Astrocyte of the hippocampus (primary cell): ENCODE measurements at places on chromosomes 6 and 20.

GRCh38 chr20:8005033-8005432 lies 14.5 kb downstream of the TMX4 start:
- no peak for DNase-seq

DNA sequence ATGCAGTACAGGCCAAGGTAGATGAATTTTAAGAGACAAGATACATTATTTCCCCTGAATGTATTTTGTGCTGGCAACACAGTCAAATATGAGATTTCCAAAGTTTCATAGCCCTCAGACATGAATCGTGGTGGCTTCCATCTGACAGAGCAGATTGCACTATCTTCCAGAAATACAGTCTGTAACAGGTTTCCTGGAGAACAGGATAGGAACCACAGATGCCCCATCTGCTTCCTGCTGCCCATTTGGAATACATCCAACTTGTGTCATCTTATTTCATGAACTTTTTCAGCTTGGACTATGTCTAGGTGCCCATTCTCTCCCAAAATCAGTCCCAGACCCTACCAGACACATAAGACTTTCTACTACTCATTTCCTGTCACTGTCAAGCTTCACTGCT lies 426.0 kb downstream of the KIF16B start:
- no peak for DNase-seq

DNA sequence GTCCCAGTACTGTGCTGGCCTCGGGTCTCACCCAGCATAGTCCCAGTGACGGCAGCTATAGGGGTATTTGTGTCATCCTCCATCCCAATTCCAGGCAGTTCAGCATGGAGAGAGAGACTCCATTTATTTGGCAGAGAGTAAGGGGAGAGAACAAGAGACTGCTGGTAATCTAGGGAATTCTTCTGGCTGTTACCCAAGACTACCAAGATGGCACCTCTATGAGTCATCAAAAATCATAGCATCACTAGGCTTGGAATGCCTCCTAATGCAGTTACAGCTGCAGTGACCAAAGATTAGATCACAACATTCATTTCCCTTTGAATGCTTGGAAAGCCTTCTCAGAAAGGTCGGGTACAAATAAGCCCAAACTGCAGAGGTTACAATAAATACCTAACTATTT lies 660.4 kb upstream of the FLRT3 start:
- DNase-seq: peak; percentile 65

- peak; percentile 76 for DNase-seq
Measured at GRCh38 chr20:52104546-52105441, 86.8 kb downstream of the ZFP64 start.

- no peak for DNase-seq
Measured at GRCh38 chr6:129257196-129257595, 374.3 kb downstream of the LAMA2 start.

DNA sequence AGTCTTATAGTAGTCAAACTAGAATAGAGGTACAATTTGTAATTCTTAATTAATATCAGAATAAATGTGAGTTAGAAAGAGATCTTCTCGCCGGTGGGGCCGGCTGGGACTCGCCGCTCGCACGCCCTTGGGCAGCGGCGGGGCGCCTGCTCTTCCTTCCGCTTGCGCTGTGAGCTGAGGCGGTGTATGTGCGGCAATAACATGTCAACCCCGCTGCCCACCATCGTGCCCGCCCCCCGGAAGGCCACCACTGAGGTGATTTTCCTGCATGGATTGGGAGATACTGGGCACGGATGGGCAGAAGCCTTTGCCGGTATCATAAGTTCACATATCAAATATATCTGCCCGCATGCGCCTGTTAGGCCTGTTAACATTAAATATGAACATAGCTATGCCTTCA lies 123.7 kb upstream of the OGFRL1 start:
- DNase-seq: no peak

GRCh38 chr6:37051138-37052026 lies 45.9 kb downstream of the FGD2 start:
- DNase-seq: peak; percentile 91

DNA sequence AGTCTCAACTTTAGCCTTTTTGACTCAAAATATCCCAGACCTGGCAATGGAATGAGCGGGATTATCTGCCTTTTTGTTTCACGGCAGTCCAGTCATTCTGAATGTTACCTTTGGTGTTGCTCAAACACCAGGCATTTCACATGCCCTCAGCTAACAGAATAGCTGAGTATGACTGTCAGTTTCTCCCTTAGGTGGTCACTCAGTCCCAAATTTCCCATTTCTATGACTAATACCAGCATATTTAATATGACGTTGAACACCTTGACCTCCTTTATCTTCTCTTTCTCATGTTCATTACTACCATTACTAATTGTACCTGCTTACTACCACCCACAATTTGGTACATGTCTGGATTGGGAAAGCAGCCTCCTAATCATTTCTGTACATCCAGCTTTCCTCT lies 65.2 kb downstream of the EDN1 start:
- DNase-seq: peak; percentile 37

GRCh38 chr6:39520411-39520810 lies 197.9 kb upstream of the KCNK16 start:
- no peak for DNase-seq

DNA sequence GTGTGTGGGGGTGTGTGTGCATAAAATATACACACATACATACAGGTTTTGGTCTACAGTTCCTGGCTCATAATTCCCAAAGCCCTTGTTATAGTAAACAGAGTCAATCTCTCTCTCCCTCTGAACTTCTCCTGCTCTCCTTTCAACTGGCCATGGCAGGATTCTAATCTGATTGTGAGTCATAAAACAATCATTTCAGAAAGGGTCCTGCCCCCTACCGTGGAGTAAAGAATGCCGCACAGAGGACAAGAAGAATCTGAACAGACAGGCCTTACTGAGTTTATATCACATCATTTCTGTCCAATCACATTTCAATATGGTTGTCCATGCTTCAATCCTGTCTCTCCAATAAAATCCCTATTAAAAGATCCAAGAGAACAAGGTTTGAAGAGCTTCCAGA lies 416.9 kb downstream of the FRK start:
- DNase-seq: peak; percentile 73

DNA sequence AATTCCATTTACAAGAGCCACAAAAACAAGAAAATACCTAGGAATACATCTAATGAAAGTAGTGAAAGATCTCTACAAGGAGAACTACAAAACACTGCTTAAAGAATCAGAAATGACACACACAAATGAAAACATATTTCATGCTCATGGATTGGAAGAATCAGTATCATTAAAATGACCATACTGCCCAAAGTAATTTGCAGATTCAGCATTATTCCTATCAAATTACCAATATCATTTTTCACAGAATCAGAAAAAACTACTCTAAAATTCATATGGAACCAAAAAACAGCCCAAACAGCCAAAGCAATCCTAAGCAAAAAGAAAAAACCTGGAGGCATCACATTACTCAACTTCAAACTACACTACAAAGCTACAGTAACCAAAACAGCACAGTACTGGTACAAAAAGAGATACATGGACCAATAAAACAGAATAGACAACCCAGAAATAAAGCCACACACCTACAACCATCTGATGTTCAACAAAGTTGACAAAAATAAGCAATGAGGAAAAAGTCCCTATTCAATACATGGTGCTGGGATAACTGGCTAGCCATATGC lies 24.3 kb downstream of the REV3L start:
- no peak for DNase-seq

DNA sequence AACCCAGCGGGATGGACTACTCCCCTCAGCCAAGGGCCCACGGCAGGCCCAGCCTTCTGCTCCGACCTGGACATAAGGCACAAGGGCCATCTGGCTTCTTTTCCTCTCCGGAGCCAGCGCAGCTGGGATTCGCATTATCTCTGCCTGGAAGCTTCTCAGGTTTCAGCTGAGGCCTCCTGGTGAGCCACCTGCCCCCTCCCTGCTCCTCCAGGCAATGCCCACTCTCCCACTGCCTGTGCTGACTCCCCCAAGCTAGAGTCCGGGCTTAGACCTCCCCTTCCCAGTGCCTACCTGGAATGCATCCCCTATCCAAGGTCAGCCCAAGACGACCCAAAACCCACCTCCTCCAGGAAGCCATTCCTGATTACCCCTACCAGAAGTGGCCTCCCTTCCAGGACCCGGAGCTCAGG lies 60.7 kb downstream of the EZR start:
- DNase-seq: no peak

DNA sequence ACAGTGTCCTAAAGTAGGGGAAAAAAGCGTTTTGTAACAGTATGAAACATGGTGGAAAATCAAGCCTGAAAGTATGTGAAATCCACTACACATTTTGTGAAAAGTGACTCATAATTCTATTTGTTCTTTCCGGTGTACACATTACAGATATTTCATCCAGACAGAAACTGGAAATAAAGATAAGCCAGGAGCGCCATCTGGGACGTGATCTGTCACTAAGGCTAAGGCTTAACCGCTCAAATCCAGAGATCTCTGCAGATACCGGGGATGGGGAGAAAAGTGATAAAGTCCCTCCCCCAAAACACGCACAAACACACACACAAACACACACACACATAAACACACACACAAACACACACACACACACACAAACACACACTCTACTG lies 26.6 kb upstream of the SRSF6 start:
- no peak for DNase-seq

- DNase-seq: no peak
Measured at GRCh38 chr6:39614393-39614950, 110.7 kb downstream of the KIF6 start.

- DNase-seq: no peak
Measured at GRCh38 chr6:10373642-10374359, 41.1 kb downstream of the TFAP2A start.

- DNase-seq: no peak
Measured at GRCh38 chr6:42010185-42010891, 40.0 kb upstream of the TAF8 start.

GRCh38 chr6:131782764-131783163 lies 25.1 kb upstream of the ENPP1 start:
- DNase-seq: no peak

DNA sequence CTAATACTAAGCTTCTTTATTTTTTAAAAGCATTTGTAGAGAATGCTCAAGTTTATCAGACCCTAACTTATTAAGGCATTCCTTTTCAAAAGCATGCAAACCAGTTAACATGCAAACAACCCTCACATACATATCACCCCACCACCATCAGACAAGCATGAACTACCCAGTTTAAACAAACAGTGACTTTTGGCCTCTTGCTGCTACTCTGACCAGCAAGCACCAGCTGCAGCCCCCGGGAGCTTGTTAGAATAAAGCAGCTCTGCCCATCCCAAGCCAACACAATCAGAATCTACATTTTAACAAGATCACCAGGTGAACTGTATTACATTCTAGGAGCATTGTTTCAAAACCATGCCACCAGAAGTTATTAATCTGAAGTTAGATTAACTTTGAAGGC lies 5.9 kb upstream of the NUP153 start:
- DNase-seq: no peak

DNA sequence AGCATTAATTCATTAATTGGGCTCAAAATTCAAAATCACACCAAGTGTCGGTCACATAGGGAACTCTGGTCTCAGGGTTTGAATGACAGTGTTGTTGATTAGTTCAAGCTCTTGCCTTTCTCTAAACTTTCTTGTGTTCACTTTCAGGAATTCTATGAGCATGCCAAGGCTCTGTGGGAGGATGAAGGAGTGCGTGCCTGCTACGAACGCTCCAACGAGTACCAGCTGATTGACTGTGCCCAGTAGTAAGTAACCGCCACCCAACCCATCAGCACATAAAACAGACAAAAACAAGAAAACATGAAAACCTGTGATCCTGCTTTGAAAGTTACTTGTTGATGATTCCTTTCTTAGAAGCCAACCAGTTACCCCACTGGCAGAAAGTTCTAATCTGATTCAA lies 52.7 kb downstream of the GNAS start:
- DNase-seq: peak; percentile 77

GRCh38 chr20:19502169-19502568 lies 255.9 kb upstream of the RIN2 start:
- no peak for DNase-seq

DNA sequence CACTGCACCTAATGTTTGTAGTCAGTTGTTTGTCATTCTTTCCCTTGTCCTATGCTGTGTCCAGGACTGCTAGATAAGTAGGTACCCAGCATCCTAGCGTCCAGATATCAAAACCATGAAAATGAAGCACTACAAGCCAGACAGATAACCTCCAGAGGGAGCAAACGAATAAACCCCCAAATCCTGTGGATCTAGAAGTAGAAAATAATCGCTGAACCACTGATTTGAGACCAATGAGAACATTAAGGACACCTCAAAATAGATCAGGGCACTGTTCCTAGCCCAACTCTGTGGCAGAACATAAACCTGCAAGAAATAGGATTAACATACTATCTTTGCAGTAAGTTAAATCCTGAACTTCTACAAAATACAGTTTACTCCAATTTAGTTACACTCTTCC lies 1.1 kb upstream of the KLHL32 start:
- no peak for DNase-seq

DNA sequence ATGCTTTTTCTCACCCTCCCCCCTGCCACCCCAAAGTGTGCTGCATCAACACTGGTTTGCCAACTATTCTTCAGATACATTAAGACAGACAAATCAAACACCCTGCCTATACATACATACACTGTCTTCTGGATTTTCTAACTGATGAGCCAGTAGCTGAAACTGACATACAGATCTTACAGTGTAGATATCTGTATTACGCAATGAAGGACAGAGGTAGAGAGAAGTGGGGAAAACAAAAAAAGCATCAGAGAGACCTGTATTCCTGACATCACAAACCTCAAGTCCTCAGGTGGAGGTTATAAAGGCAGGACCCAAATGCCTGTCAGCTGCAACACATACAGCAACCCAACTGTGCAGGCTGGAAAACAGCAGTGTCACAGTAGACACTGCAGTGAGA lies 535.4 kb downstream of the HACE1 start:
- DNase-seq: no peak

GRCh38 chr6:170437719-170438401 lies 115.2 kb downstream of the PSMB1 start:
- DNase-seq: peak; percentile 50

DNA sequence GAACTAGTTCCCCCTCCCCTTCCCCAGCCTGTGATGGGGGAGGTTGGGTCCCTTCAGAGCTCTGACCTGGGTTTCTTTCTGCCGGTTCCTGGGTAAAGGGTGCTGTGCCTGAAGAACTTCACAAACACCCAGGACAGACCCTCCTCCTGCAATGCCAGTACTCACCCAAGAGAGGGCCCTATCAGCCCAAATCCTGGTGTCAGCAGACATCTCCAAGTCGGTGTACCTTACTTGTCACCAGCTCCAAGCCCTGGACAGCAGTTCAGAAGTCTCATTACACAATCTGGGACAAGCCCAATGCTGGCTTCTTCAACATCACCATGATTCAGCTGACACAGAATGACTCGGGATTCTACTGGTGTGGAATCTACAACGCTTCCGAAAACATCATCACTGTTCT lies 467 bp downstream of the TREML4 start:
- DNase-seq: no peak

- DNase-seq: no peak
Measured at GRCh38 chr6:29521006-29521680, 33.4 kb upstream of the MAS1L start.

- no peak for DNase-seq
Measured at GRCh38 chr20:51185277-51185676, 162.4 kb upstream of the KCNG1 start.
